Lower lobe of right lung (tissue), 2 donors: ENCODE measurements at places on chromosomes 2 and 18.

DNA sequence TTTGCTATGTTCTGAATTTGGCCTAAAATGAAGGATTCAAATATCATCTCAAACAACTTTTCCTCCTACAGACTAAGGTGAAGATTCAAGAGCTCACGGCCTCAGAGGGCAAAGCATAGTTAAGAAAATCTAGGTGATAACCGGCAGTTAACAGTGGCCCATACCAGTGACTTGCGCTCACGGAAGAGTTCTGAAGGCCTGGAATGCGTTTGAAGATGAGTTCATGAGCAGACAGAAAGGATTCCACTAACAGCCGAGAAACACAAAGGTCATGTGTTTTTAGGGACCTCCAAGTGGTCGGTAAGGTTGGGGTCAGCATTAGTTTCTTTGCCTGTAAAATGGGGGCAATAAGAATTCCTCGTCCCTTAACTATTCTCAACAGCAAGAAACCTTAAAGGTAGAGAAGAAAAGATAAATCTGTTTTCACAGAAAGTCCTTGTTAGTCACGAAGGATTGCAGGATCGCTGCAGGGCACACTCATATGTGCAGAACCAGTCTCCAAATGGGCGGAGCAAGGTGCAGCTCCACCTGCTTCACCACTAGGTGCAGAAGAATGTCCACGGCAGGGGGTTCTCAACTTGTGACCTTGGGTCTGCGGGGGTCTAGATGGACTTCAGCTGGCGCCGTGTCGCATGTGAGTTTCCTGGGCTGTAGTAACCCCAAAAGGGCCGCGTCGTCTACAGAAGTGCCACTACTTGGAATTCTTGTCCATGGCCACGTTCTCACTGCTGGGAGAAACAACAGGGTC, 708 bp upstream of the RPIA start:
- DNase-seq: peak; percentile 57

- no peak for DNase-seq
Measured at GRCh38 chr2:54482715-54483114, 26.6 kb downstream of the SPTBN1 start.

GRCh38 chr2:190105554-190105953, 43.0 kb upstream of the MSTN start:
- DNase-seq: no peak

DNA sequence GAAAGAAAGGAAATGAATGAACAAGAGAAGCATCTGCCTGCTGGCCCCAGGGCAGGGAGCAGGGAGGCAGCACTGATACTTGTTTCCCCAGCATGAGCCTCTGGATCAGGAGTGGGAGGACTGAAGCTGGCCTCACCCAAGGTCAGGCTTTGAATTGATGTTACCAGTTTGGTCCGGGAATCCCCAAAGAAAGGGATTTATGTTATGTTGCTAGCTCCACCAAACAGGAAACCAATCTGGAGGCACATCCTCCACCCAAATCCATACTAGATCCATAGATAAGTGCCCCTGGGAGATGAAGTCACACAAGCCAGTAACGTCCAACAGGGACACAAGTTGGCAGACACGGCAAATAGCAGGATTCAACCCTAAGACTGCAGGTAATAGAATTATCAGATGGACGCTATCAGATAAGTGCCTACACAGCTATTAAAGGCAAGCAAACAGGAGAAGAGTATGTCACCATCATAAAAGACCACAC, 85.9 kb downstream of the MTCL1 start:
- DNase-seq: no peak

GRCh38 chr2:15260196-15260595, 300.9 kb downstream of the NBAS start:
- no peak for DNase-seq

DNA sequence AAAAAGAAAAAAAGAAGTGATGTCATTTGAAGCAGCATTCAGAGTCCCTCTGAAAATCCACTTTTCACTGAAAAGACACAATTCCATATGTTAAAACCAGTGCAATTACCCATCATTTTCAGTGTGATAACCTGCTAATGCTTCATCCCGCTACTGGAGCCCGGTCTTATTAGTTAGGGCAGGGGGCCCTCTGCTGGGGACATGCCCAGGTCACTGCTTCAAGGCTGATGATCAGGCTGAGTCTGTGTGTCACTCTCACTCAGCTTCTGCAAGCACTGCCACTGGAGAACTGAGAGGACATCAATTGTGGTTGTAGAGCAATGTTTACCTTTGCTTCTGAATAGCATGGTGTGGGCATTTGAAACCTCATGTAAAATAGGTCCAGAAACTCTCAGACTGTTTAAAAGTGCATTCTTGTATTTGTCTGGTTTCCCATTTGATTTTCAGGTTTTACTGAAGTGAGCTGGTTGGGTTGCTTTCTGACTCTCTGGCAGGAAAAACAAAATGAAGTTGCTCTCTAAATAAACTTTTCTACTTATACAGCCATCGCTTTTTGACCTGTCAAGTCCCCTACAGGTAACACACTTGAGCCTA, 49.2 kb upstream of the NXPH2 start:
- DNase-seq: peak; percentile 42

DNA sequence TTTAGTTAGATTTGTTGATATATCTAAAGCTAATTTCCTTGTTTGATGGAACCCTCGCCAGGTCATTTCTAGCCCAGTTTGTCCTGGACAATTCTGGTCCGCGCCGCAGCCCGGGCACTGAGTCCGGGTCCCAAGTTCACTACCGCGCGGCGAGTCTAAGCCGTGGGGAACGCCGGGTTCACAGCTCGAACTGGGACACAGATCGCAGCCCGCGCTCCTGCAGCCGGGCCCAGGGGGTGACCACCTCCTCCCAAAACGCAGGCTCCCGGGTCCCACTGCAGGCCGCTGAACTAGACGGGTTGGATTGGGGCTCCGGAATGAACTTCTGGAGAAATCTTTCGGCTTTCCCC, 681 bp downstream of the ACADL start:
- peak; percentile 58 for DNase-seq

GRCh38 chr2:227826019-227826521, 12.4 kb downstream of the CCL20 start:
- no peak for DNase-seq

- no peak for DNase-seq
Measured at GRCh38 chr18:70363861-70364260, 75.0 kb downstream of the SOCS6 start.

DNA sequence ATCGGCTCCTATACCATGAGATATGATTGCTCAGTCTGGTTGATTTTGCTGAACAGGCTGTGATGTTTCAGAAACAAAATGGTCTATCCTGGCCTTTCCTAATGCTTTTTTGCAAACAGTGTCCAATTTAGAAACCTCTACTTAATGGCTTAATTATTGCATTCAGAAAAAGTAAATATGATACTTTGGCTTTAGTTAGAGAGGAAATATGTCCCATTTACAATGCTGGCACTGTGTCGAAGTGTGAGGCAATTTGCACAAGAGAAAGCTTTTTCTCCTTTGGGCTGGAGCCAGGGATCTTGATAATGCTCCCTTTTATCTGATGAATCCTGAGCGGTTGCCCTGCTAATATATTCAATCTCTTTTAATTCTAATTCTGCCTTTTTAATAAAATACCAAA, 418.9 kb downstream of the EPHA4 start:
- no peak for DNase-seq

DNA sequence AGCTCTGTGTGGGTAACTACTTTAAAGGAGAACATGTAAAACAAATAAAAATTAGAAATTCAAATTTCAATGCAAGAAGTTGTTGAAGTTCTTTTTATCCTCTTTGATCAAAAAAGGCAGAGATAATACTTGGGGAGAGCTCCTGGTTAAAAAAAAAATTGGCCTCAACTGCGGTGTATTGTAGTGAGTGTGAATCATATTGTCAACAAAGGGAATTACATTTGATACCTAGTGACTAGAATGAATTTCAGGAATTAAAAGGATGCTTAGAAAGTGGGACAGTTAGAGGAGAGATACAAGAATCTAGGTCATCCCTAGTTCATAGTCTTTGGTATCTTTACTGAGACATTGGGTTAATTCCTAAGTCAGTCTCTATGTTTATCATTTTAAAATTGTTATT, 473.0 kb downstream of the CCDC85A start:
- DNase-seq: no peak

GRCh38 chr2:240129311-240129710, 6.8 kb downstream of the COPS9 start:
- peak; percentile 16 for DNase-seq

GRCh38 chr18:42047721-42048120, 92.7 kb downstream of the PIK3C3 start:
- DNase-seq: no peak

GRCh38 chr2:223523551-223524001, 78.6 kb downstream of the SCG2 start:
- DNase-seq: no peak

- no peak for DNase-seq
Measured at GRCh38 chr18:22074282-22075070, 94.9 kb upstream of the GATA6 start.

GRCh38 chr2:127906206-127906926, 20.6 kb upstream of the AMMECR1L start:
- DNase-seq: no peak

- no peak for DNase-seq
Measured at GRCh38 chr2:172513524-172513900, 42.4 kb upstream of the PDK1 start.
